GM23338 (cell line): ENCODE measurements at places on chromosomes 7 and 10.

DNA sequence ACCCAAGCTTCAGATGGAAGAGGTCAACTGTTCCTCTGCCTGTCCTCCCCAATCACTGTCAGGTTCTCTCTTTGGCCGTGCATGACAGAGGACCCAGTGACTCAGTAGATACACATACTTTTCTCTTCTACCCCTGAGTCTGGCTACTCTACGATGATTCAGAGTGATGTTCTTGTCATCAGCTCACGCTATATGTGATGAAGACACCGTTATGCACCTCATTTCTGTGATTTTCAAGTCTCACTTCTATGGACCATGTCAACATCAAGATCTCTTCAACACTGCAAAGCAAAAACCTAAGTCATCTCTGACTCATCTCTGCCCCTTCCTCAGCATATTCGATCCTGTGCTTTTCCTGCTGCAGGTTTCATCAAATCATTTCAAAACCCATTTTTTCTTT is 76.6 kb upstream of the DGKI start:
- DNase-seq = no peak

DNA sequence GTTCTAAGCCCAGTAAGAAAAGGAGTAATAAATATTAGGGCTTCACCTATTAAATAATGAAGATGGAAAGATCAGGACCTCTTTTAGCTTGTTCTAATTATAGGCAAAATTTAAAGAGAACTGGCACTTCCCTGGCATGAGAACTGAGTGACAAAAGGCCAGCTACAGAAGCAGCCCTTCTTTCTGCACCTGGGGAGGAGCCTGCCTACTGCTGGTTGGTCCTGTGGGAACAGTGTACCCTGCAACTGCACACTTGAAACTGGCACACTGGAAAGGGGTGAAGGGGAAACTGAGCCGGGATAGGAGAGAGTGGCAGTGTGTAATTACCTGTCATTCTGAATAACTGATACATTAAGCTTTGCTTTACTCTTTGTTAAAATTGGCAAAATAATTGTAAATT is 80.4 kb downstream of the SHH start:
- DNase-seq = no peak

DNA sequence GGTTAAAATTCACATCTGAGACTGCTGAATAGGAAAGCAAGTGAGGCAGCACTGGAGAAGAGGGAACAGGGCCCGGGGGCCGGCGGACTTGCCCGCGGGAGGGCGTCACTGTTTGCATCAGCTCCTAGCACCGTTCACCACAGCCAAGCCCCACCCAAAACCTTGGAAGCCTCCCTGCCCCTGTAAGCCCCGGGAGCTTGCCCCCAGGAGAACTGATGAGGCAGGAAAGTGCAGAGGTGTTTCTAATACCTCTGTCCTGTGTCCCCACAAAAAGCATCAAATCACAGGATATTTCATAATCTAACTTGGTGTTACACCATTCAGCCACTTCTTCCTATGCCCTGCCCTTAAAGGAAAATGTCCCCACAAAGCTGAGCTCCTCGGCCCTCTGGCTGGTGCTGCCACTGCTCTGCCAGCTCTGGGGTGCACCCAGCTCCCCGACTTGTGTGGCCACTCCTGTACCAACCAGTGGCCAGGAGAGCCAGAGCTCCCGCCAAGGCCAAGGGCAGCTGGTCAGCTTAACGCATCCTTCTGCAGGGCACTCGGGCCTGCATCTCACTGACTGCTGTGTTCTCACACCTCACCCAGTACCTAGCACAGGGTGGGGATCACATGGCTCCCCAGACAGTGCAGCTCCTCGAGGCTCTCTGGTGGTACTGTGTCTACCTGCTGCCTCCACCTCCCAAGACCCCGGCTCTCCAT is 47.3 kb upstream of the CNPY1 start:
- no peak for DNase-seq

DNA sequence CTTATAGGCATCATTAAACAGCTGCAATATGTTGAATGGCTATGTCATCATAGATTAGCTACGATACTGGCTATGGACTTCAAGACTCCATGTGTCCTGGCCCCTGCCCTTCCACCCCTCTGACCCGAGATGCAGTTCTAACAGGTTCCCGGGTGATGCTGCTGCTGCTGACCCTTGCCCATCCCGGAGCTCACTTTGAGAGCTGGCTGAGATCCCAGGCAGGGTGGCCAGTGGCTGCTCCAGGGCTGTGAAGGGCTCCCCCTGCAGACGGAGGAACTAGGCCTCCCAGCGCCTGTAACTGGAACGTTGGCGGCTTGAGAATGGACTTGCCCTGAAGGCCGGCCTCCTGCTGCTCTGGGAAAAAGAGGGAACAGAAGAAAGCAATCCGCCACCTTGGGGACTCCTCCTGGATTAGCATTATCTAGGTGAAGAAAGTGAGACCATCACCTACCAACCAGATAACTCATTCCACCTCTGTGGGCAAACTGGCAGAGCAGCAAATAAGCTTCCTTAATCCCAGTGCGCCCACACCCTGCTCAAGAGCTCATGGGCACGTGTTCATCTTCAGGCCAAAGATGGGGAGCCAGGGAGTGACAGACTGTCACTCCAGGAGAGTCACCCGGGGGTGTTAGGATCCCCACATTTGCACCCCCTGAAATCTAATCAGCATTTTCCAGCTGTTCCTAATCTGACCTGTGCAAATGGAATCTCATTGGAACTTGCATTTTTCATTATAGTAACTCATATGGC is 56.8 kb downstream of the PARP12 start:
- DNase-seq = peak; percentile 89

GRCh38 chr7:119254742-119255141 is 1018.2 kb upstream of the KCND2 start:
- no peak for DNase-seq

DNA sequence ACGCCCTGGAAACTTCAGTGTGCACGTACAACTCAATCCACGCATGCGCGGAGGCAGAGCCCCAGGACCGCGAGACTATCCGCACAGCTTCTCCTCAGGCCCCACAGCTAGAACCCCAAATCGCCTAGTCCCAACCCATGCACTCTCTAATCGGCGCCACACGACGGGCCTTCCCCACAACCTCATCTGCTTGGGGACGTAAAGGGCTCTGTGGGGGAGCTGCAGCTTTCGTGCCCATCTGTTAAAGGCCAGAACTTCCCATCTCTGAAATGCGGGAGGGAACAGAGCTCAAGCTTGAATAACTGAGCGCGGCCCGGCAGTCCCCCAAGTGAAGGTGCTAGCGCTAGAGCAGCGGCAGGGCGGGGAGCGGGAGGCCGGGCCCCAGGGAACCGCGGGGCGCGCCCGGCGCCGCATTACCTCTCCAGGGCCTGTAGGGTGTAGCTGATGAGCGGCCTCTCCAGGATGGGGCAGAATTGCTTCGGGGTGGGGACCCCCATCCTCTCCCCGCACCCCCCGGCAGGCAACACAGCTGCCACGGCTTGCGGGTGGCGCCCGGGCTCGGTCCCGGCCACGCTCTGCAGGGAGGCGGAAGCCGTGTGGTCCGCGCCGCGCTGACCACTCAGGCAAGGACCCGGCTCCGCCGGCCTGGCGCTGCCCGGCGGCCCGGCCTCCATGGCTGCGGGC is 547 bp downstream of the CRPPA start:
- DNase-seq = peak; percentile 89

DNA sequence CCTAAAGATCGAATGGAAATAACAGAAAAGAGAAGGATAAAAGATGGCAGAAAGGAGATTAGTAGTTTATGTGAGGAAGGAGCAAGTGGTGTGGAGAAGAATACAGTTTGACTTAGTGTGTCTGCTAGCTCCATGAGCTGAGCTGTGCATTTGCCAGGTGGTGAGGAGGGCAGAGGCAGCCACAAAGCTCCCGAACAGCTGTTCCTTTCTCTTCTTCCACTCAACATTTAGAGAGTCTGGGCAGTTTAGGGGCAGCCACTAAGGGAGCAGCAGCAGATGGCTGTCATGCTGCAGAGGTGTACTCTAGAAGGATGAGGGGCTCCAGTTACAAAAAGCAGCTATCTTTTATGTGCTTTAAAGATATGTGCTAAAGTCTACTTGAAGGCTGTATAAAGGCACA is 674.4 kb downstream of the GRM8 start:
- no peak for DNase-seq

DNA sequence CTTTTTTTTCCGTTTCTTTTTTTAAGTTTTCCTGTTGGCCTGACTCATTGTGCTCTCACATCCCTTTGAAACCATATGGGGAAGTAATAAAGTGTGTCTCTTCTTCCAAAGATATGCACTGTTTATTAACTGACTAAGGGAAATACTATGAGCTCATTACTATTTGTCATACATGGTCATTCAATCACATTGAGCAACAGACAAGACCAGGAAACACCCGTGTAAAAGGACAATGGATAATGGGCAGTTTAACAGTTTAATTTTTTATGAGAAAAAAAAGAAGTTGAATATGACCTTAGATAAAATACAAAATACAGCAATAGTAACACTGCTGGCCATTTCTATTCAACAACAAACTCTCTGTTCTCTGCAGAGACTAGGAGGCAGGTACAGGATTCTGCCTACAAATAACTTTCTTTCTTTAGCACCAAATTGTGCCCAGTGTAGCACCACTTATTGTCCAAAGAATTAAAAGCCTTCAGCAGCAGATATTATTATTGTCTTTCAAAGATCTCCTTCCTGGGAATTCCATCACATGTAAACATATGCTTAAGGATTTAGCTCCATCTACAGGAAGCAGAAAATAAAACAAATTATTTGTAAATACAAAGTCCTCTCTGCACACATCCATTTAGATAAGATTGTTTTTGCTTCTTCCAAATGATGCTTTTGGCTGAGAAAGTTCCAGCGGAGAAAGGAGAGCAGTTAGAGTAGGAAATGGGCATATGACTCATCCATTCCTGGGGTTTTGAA is 55.0 kb upstream of the AKR1E2 start:
- DNase-seq = peak; percentile 13

DNA sequence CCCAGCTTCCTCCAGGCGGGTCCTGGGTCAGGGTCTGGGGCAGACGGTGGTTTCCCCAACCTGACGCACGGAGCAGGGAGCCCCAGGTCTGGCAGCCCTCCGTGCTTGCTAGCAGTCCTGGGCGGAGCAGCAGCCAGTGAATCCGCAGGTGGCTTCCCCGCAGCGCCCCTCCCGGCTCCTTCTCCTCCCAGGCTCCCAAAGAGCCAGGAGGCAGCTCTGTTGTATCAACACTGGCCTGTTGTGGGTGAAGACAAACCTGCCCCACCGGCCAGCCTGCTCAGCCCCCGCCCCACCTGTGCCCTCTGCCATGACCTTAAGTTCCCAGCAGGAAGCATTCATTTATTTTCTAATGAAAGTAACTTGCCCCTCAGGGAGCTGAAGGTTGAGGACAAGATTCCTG is 24.0 kb upstream of the TMEM213 start:
- DNase-seq = peak; percentile 84

DNA sequence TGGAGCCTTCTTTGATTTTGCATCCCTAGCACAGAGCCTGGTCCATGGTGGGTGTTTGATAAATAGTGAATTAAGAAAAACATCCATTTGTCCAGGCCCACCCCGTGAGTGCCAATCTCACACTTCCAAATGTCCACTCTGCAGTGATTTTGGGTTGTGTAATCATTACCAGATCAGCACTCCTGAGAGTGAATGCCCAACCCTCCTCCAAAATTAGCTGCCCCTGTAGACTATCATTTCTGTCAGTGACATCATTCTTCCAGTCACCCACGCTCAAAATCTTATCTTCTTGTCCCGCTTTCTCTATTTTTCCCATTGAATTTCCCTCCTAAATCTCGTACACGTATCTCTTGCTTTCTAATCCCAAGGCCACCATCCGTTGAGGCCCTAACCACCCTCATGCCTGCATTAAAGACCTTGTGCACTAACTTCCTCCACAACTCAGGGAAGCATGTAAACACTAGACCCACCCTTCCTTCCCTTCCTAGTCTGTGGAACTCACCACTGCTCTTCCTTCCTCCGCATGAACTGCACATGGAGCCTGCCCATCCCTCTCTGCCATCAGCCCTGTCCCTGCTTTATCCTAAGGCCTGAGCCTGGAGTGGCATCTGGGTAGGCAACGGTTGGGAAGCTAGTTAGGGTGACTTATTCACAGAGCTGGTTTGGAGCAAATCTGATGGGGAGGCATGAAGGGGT is 32.8 kb downstream of the PIK3AP1 start:
- no peak for DNase-seq

DNA sequence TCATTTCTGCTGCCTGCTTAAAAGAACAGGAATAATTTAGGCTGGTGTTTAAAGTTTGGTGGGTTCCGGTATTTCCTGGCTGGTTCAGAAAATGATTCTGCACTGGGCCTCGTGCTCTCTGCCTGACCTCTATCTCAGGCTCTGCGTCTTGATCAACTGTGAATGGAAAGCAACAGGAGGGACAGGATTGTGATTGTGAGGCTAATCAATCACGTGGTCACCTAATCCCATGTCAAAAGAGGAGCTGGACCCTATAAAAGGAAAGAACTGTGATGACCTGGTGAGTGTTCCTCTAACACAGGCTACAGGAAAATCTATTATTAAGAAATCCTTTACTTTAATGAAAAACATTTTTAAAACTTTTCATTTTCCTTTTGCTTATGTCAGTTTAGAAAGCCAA is at the start of gene DHX32:
Gene DHX32 (minus strand): TSS at position 101 of the 400 bp plus-strand sequence. CDS start 468 bp downstream, outside the sequence.
- peak; percentile 91 for DNase-seq

DNA sequence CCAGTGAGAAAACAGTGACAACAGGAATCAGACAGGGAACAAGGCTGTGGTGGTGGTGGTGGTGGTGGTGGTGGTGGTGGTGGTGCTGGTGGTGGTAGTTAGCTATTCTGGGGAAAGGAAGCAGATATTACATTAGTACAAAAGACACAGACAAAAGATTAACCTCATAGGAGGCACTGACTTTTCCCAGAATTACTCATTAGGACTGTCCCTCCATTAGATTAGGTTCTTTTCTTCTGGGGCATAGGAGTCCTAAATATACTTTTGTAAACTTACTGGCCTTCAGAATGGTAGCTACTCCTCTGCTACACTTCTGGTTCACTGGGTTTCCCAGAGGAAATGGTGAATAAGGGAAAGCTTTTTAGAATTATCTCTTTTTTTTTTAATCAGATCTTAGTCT is 156.6 kb upstream of the SEMA3D start:
- DNase-seq = no peak

- peak; percentile 10 for DNase-seq
Measured at GRCh38 chr10:3287572-3288445, 115.2 kb upstream of the PITRM1 start.

DNA sequence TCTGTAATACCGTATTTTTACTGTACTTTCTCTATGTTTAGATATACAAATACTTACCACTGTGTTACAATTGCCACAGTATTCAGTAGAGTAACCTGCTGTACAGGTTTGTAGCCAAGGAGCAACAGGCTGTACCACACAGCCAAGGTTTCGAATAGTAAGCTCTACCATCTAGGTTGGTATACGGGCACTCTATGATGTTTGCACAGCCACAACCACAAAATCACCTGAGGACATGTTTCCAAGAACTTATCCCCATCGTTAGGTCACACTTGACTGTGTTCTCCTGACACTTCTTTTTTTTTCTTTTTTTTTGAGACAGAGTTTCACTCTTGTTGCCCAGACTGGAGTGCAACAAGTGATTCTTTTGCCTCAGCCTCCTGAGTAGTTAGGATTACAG is 134.6 kb upstream of the TRIM24 start:
- DNase-seq = no peak

DNA sequence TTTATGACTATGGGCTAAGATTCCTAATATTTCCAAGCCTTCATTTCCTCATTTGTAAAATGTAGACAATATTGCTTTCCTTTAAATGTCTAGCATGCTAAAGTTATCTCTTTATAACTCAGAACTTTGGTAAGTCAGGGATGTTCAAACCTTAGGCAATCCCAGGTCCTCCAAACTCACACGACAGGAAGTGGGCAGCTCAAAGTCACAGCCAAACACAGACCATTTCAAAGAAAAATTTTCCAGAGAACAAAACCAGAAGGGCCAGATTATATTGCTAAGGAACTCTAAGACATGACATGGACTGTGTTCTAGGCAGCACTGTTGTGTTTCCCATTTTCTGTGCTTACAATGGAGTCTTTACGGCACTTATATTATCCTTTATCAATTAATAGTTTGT is 87.8 kb upstream of the DYNC1I1 start:
- DNase-seq = no peak
